Activated naive CD4-positive, alpha-beta T cell treated with anti-CD3 and anti-CD28 coated beads, Interleukin-2, amount 10 ng/mL, durations not matched to agents 5 hours and 36 hours (primary cell): ENCODE measurements at places on chromosomes 5 and 9. TPM values are rescaled to one million over a fixed set of nuclear protein-coding genes. Genes with fewer than 3 reads are reported as not detected.

DDX4 gene
- total RNA-seq, result 0.23 TPM

FOXD1 gene
- not detected for total RNA-seq

LOX gene
- total RNA-seq, result not detected

GHR gene
- not detected for total RNA-seq

STPG3 gene
- total RNA-seq, result not detected

NUTM2G gene
- total RNA-seq, result not detected

GTF2H2C gene
- total RNA-seq, result 32.4 TPM

OR2V1 gene
- total RNA-seq, result not detected

ANXA2R gene
- total RNA-seq, result 31.9 TPM

PDCD1LG2 gene
- 1.0 TPM for total RNA-seq

ZNF484 gene
- 12.1 TPM for total RNA-seq

NCBP1 gene
- 39.3 TPM for total RNA-seq

NR2F1 gene
- not detected for total RNA-seq

NUTM2F gene
- not detected for total RNA-seq

IFNA21 gene
- not detected for total RNA-seq

CDKN2A gene
- total RNA-seq, result 34.2 TPM

STKLD1 gene
- total RNA-seq, result 1.1 TPM

PCDHB14 gene
- total RNA-seq, result not detected

CCDC183 gene
- total RNA-seq, result 0.76 TPM
